ENCODE measurements at places on chromosomes 2 and 18. TPM values are rescaled to one million over a fixed set of nuclear protein-coding genes. Genes with fewer than 3 reads are reported as not detected.

DNA sequence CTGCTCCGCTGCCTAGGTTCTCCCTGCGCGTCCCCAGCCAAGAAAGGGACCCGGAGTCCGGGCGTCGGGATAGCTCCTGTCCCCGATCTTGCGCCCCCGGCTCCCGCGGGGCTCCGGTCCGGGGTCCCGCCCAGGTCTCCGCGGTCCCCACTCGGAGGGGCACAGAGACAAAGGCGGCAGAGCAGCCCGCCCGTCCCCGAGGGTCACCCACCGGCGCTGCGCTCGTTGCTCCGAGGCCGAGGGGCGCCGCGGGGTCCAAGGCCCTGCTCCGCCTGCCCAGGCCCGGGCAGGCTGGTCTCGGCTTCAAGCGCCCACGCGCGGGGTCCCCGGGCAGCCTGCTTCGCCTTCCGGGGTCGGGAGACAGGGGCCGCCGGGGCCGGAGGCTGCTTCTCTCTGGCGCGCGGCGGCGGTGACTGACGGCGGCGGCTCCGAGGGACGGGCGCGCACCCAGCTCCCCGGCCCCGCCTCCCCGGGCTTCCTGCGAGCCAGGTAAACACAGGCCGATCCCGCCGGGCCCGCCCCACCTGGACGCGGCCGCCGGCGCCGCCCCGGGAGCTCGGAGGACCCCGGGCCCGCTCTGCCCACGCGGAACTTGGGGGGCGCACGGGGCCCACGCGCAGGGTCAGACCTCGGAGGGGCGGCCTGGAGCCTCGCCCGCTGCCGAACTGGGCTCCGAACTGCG lies at the start of gene MBP:
Gene MBP (minus strand): TSS at position 415 of the 682 bp plus-strand sequence. CDS start 27,522 bp downstream, outside the sequence.
- DNase-seq: peak; percentile 93

IL37 gene
- total RNA-seq: not detected

GRCh38 chr2:145906354-145906753 lies 1386.4 kb upstream of the ZEB2 start:
- DNase-seq: peak; percentile 4

YES1 gene
- 340 TPM for total RNA-seq

- no peak for DNase-seq
Measured at GRCh38 chr2:43837831-43838559, 644 bp downstream of the ABCG5 start.

FBXO48 gene
- total RNA-seq: 1.1 TPM

GRCh38 chr2:32008805-32009515 lies 1.8 kb downstream of the MEMO1 start:
- peak; percentile 19 for DNase-seq

LHCGR gene
- total RNA-seq: 0.45 TPM

DNA sequence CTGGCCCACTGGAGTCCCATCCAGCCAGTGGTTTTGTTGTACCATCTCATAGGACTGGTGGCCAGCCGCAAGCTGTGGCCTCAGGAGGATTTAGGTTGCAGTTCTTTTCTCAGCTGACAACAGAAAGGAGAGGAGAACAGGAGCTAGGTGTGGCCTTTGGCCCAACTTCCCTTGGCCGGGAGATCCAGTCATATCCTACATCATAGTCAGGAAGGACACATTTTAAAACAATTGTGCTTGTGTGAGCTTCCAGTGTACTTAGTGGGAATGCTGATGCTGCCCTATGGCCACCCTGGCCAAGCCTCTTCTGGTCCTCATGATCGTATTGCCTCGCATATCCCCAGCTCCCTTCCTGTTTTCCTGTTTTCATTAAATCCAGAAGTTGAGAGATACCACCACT lies 98.1 kb downstream of the WDSUB1 start:
- DNase-seq: no peak

DNA sequence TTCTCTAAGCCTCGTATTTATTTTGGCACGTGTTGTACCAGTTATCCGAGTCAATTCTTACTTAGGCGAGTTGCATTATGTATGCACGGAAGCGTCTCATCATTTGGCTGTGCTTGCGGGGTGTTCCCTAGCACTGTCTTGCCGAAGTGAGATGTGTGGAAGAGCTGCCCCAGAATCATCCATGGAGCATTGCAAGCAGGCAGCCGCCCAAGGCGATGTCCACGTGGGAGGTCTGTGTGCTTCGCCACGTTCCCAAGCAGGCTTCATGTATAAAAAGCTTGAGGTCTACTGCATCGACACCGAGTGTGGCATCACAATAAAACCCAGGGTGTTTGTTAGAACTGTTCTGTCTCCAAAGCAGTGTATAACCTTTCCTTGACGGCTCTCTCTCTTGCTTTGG lies 849.9 kb downstream of the DCDC2C start:
- DNase-seq: no peak

GRCh38 chr2:618422-618990 lies 58.7 kb downstream of the TMEM18 start:
- DNase-seq: no peak

SLC30A3 gene
- total RNA-seq: 8.3 TPM

RND3 gene
- 55.3 TPM for total RNA-seq
